ENCODE measurements at places on chromosomes 13 and 19.

GRCh38 chr13:100460266-100460665 lies 128.3 kb downstream of the GGACT start:
- no peak for DNase-seq

DNA sequence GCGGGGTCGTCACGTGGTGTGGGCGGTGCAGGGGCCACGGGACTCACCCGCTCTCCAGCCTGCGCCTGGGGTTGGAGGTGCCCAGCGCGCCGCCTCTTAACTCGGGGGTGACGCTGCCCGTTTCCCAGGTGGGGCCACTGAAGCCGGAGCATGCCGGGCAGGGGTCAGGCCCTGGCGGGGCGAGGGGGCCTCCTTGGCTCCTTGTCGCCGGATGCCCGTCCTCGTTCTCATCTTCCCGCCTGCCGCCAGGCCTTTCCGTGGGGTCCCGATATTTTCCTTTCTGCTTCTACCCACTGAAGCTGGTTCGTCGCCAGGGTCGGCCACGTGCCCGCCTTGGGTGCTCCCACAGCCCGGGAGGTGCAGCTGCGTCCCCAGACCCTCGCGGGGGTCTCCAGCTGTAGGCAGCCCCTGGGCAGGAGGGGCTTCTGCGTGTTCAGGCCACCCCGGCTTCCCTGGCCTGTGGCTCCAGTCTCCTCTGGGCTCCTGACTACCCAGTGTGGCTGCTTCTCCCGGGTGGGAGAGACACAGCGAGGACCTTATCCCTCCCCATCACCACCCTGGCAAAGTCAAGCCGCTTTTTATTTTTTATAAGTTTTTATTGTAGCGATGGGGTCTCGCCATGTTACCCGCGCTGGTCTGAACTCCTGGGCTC lies 772 bp downstream of the FAM174C start:
- no peak for DNase-seq

GRCh38 chr13:32511482-32511881 lies 27.1 kb downstream of the N4BP2L2 start:
- no peak for DNase-seq

DNA sequence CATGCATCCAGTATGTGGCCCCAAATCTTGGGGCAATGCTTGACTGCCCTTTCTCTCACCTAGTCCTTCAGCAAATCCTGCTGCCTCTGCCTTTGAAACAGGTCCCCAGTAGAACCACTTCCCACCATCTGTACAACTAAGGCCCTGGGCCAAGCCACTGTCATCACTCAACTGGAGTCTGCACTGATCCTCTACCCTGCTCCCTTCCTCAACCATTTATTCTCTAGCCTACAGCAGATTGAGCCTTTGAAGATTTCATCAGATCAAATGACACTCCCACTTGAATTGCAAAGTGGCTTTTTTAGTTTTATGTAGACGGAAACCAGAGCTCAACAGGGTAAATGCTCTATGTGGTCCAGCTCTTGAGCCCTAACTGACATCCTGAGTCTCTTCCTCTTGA lies 43.5 kb downstream of the ATP8A2 start:
- DNase-seq = no peak

GRCh38 chr13:21124852-21125251 lies 51.5 kb downstream of the SKA3 start:
- DNase-seq = no peak

GRCh38 chr19:30488191-30488590 lies 116.0 kb downstream of the ZNF536 start:
- no peak for DNase-seq

GRCh38 chr13:54574791-54575190 lies 1546.2 kb downstream of the OLFM4 start:
- DNase-seq = no peak

DNA sequence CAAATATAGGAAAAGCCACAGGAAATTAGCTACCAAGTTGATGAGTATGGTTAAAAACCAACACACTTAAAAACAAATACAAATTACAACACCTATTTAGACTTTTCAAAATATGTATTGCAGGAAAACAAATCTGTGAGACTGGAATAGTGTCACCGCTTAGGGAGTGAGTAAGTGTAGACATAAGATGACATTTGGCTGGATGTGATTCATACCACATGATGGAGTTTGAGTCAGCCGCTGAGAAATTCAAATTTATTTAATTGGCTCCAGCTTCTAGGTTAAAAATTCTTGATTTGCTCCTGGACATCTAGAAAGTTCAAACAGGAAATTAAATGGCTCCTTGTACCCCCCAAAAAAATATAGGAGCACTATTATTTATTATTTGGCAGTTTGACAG lies 531.7 kb downstream of the SLITRK1 start:
- DNase-seq = no peak

- DNase-seq = no peak
These were observed 546 bp downstream of the UBXN6 start for GRCh38 chr19:4456843-4457653.

GRCh38 chr13:27336014-27336673 lies 65.5 kb downstream of the RASL11A start:
- DNase-seq = no peak

- no peak for DNase-seq
These were observed 286.1 kb downstream of the IRS2 start for GRCh38 chr13:109500146-109500773.

GRCh38 chr13:111437856-111438547 lies 117.6 kb downstream of the TEX29 start:
- DNase-seq = no peak

GRCh38 chr19:42272535-42272897 lies 3.5 kb downstream of the CIC start:
- DNase-seq = no peak

DNA sequence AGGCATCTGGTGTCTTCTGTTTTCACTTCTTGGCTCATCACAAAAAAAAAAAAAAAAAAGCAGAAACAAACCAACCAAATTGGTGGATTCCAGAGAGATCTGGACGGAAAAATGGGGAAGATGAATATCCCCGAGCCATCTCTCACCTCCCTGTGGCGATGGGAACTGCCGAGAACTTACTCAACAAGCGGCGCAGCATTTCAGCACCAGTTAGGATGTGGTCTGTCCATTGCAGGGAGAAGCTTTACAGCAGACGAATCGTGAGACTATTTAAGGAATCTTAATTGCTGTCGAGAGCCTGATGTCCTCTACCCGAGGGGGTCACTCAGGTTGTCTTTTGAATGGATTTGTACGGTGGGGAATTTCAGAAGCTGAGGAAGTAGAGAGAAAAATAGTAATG lies 17.3 kb upstream of the KDM4B start:
- DNase-seq = no peak

GRCh38 chr13:101511766-101512165 lies 59.3 kb downstream of the ITGBL1 start:
- DNase-seq = no peak

DNA sequence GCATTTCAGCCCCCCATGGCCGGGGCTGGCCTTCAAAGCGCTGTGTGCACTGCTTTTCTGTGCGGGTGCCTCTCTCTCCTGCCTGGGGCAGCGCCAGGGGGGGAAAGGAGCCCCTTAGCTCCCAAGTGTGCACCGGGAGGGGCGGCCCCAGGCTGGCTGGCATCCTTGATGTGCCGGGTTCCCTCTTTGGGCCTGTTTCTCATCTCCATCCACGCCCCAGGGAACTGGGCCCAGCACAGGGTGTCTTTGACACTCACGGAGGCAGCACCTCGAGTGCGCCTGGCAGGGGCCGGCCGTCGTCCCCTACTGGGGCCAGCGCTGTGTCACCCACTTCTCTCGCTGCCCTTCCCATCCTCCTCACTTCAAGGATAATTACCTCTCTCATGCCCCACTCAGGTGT lies 324.3 kb downstream of the TEX29 start:
- DNase-seq = no peak

DNA sequence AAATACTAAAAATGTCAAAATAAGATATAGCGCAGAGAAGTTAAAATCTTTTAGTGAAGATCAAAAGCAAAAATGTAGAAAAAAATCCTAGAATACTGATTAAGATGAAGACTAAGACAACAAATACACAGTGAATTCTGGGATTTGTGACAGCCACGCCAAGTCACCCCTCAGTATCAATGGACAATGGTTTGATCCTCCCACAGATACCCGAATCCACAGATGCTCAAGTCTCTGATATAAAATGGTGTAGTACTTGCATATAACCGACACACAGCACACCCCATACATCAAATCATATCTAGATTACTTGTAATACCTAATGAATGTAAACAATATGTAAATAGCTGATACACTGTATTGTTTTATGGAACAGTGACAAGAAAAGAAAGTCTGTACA lies 5.9 kb downstream of the MIPEP start:
- DNase-seq = no peak

- DNase-seq = no peak
These were observed 737.1 kb upstream of the SLC10A2 start for GRCh38 chr13:103803349-103803748.

GRCh38 chr13:31129419-31129818 lies 32.3 kb downstream of the HSPH1 start:
- DNase-seq = no peak

- DNase-seq = peak; percentile 19
These were observed 80.3 kb downstream of the RYR1 start for GRCh38 chr19:38513762-38514167.

DNA sequence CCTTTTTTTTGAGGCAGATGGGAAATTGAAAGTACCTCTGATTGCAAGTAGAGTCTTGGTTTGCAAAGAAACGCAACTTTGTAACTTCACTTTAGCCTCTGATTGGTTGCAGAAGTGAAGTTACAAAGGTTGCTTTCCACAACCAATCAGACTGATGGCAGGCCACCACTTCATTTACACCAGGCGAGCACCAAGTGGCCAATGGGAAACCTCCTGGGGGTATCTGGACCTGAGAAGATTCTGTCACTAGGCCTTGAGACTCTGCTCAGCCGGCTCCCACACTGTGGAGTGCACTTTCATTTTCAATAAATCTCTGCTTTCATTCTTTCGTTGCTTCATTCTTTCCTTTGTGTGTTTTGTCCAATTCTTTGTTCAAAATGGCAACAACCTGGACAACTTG lies 19.1 kb downstream of the PEPD start:
- DNase-seq = no peak

- DNase-seq = no peak
These were observed 25.2 kb upstream of the ZNF845 start for GRCh38 chr19:53308339-53308811.

DNA sequence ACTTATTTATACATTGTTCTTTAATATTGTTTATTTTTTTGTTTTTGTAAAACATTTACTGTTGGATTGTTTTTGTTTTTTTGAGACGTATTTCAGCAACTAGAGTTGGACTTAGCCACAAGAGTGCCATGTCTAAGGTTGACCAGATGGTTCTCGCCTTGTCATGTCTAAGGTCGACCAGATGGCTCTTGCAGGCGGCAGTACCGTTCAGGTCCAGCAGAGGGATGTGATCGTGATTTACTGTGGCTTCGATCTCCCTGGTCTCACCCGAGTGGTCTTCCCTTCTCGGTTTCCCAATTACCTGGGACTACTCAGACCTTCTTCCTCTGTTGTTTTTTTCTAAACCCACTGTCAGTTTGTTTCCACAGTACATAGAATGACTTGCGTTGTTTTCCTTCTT lies 1438.6 kb downstream of the UQCRFS1 start:
- DNase-seq = no peak

DNA sequence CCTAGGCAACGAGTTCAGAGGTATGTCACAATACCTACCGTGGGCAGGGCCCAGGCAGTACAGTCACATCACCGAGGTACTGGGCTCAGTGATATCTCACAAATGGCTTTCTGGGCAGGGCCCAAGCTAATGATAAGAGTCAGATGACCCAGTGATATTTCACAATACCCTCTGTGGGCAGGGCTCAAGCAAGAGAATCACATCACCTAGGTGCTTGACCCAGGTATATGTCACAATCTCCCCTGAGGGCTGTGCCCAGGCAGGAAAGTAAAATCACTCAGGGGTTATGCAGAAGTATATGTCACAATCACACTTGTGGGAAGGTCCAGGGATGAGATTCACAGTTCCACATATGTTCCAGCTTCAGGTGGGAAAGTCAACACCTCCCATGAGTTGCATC lies 45.3 kb downstream of the ZNF729 start:
- no peak for DNase-seq

- DNase-seq = no peak
These were observed 10.2 kb downstream of the PEPD start for GRCh38 chr19:33511346-33511745.

GRCh38 chr19:41564515-41565378 lies 11.2 kb upstream of the CEACAM21 start:
- no peak for DNase-seq

- no peak for DNase-seq
These were observed 27.4 kb upstream of the SCEL start for GRCh38 chr13:77507931-77508776.

- DNase-seq = no peak
These were observed 1.6 kb downstream of the C19orf44 start for GRCh38 chr19:16497837-16498236.

DNA sequence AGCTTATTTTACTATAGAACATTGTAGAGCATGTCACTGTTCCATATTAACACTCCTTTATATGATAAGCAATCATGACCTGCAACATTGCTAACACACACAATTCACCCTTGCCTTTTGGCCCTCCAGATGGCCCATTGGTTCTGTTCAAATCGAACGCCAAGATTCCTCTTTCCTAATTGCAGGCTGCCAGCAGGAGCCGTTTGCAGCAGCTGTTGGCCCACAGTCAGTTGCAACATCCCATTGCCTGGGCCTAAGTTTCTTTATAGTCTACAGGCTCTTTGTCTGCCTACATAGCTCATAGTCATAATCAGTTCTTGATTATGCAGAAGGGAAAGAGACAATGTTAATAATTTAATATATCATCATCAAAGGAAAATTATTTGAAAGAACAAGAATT lies 37.6 kb downstream of the KCTD12 start:
- DNase-seq = no peak

DNA sequence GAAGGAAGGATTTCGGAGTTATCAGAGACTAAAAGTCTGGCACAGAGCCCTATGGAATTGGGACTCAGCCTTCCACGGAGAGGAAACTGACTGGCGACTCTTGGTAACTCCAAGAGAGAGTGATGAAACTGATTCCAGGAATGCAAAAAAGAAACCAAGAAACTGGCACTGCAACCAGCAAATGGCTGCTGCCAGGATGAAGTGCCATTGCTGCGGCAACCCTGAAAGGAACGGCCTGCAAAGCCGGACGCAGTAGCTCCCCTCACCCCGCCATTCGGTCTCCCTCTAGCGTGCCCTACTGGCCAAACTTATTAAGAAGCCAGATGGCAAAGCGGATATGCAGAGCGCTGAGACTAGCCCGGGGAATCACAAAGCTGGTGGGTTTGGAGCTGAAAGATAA lies 236.0 kb downstream of the PCDH9 start:
- peak; percentile 0 for DNase-seq

DNA sequence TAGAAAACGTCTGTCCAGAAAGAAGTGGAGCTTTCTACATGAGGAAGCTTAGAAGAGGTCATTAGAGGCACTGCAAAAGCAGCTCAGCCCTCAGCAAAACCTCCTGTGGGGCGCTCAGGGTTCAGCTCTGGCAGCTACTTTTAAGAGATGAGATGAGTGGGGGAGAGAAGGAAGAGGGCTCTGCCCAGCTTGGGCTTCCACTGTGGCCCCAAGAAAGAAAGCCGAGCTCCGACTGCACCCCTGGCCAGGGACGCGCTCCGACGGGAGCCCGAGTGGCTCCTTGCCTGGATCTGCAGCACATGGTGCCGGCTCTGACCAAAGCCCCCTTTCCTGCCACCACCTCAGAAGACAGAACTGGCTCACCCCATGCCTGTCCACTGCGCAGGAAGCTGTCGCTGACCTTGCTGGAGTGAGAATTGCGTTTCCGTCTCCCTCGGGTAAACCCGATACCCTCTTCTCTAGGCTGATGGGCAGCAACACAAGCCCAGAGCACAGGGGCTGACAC lies 36.4 kb downstream of the NAXD start:
- DNase-seq = no peak

Measured in activated T-helper 1 cell treated with anti-CD3 and anti-CD28 coated beads, Interleukin-12 subunit alpha, Interleukin-12 subunit beta, Interleukin-2, Interleukin-4 antibody, amounts not matched to agents 30 ng/mL and 10 ng/mL and 1 ng/mL, durations not matched to agents 14 hours and 24 hours and 36 hours (primary cell).